Stimulated activated CD8-positive, alpha-beta memory T cell treated with anti-CD3 and anti-CD28 coated beads, Interleukin-4, amount 100 ng/mL, for 48 hours (primary cell): ENCODE measurements at places on chromosomes 5 and 9.
A peak's percentile ranks its signal among the peaks of the same experiment; 100 is the strongest.

DNA sequence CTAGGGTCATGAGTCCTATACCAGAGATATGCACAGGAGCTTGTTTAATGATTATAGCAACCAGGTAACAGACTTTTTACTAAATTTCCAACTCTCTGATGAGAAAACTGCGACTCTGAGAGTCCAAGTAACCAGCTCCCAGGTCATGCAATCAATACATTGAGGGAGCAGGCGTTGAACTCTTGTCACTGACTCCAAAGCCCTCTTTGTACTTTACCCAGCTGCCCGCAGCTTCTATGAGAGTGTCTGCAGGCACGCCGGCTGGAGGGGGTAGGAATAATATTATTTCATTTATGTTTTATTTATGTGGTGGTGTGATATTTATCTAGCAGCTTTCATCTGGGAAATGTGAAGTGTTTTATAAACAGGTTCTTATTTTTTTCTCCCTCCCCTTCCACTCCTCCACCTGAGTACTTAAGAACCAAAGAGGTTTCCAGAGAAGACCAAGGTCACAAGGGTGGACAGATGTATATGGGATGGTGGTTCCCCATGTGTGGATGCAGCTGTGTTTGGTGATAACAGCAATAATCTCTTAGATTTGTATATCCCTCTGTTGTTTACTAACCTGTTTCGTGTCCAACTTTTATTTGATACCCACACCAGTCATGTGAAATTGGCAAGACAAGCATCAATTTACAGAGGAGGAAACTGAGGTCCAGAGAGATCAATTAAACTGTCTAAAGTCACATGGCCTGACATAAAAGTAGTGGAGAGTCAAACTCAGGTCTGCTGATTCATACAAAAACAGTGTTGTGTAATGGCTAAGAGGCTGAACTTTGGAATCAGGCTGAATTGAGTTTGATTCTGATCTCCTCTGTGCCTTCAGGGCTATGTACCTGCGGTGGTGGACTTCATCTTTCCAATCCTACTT is 140.2 kb upstream of the TRIM32 start:
- no peak for DNase-seq

- DNase-seq: no peak
Measured at GRCh38 chr5:89260254-89260653, 377.3 kb upstream of the MEF2C start.

DNA sequence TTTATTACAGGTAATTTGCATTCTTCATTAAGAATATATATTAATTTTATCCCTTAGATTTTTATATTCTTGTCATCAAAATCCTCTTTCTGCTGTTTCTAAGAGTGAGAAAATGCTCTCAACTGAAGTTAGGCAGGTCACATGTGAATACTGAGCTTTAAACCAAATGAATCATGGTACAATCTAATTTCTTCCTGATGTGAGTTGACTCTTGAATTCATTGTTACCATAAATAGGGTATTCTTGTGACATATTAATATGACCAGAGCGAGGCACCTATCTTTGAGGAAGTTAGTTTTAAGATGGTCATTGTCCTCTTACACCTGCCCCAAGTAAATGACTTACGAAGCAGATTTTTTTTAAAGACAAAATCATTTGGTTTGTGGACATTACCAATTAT is 17.4 kb downstream of the C9orf85 start:
- DNase-seq: no peak

DNA sequence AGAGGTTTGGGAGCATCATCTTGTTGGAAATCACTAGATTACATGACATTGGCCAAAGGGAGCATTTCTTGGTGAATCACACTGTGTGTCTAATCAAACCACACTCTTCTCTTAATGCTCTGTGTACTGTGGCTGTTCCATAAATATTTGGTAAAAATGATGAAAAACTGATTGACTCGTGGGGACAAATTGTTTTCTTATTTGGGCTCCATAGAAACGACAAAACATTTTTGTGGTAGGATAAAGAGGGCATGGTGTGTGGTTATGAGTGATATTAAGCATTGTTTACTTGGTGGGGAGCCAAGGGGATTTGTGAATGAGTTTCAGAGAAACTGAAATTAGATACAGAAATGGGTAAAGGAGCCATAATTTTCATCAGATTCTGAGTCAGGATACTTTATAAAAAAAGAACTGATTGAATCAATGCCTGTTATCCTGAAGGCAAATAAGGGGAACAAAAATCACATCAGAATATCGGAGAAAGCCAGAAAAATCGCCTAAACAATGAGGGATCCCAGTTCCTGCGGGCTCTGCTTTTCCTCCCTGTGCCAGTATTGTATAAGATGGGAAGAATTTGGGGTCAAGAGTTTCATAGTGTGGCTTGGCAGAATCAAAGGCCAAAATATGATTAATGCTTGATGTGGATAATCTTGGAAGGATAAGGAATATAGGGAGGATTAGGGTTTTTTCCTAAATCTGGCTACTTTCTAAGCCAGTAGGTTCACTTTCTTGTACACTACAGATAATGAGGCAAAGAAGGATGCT is 33.3 kb downstream of the FBXL7 start:
- DNase-seq: no peak

DNA sequence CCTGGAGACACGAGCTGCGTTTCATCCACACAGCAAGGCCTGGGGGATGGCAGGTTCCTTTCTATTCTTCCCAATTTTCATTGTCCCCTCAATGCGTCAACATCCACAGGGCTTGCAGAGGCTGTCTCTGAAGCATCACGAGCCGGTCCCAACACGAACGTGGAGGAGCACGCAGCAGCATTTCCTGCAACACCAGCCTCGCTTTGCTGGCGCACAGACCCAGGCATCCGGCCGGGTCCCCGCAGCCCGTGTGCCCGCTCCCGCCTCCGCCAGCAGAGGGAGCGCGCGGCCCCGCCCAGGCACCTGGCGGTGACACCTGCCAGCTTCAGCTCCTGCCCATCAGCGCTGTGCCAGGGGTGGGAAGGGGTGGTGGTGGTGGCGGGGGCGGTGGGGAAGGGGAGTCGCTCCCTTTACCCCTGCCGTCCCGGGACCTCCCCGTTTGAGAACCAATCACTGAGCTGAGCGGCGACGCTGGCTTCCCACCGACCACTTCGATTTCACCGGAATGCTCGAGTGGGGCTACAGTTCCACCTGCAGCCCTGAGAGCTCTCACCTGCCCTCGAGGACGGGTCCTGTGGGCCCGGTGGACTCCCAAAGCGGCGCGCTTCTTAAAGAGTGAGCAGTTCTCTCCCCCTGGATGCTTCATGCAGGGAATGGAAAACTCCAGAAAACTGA is 464.5 kb downstream of the ICE1 start:
- peak; percentile 69 for DNase-seq

GRCh38 chr9:72839085-72839484 is 113.8 kb downstream of the ALDH1A1 start:
- no peak for DNase-seq

DNA sequence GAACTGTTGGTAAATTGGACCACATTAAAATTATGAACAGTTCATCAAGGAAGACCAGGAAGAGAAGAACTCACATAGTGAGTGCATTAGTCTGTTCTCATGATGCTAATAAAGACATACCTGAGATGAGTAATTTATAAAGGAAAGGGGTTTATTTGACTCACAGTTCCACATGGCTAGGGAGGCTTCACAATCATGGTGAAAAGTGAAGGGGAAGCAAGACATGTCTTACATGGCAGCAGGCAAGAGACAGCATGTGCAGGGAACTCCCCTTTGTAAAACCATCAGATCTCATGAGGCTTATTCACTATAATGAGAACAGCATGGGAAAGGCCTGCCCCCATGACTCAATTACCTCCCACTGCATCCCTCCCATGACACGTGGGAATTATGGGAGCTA is 135.9 kb upstream of the MAN2A1 start:
- DNase-seq: no peak

- no peak for DNase-seq
Measured at GRCh38 chr5:69494452-69494851, 1.9 kb downstream of the OCLN start.

DNA sequence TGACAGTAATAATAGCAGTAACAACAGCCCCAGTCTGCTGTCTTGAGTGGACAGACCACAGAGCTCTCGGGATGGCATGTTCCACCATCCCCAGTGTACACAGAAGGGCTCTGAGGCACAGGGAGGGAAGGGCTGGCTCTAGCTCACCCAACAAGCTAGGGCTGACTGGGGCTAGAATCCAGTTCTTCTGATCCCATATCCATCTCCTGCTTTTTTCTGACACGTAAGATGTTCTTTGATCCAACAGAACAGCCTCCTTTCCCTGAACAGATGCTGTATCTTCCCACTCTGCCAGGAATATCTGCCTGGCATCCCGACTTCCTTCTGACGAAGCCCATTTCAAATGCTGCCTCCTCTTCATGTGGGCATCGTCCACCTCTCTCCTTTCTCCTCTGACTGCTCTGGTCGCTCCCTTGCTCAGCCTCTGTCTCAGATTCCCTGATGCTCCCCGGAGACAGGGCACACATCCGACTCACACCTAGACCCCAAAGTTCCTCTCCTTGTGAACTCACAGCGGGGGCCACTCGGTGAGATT is 43.6 kb upstream of the CLK4 start:
- DNase-seq: no peak

GRCh38 chr9:9229269-9229668 is 1383.5 kb downstream of the PTPRD start:
- no peak for DNase-seq

GRCh38 chr9:112872019-112872418 is 18.7 kb downstream of the SLC46A2 start:
- DNase-seq: no peak

DNA sequence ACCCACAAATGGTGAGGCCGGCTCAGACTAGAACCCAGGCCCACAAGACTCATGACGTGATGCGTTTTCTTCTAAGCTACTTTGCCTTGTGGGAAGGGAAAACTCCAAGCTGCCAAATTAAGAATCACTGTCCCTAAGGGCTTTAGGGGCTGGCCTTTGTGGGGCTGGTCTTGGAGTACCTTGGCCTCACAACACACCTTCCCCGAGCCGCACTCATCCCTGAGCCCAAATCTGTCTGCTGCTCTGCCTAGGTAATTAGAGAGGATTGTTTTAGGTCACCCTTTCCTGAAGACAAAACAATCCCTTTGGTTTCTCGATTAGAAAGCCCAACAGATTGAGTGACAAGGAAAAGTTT is 137.3 kb downstream of the SEMA6A start:
- DNase-seq: no peak

GRCh38 chr9:19918630-19919029 is 129.8 kb upstream of the SLC24A2 start:
- no peak for DNase-seq

- DNase-seq: no peak
Measured at GRCh38 chr5:76503929-76504328, 100.8 kb downstream of the IQGAP2 start.

DNA sequence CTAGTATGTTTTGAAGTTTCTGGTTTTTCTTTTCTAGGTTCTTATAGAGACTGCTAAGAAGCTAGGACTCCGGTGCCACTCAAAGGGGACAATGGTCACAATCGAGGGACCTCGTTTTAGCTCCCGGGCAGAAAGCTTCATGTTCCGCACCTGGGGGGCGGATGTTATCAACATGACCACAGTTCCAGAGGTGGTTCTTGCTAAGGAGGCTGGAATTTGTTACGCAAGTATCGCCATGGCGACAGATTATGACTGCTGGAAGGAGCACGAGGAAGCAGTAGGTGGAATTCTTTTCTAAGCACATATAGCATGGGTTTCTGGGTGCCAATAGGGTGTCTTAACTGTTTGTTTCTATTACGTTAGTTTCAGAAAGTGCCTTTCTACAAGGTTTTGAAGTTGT is 52.2 kb downstream of the MTAP start:
- DNase-seq: no peak

DNA sequence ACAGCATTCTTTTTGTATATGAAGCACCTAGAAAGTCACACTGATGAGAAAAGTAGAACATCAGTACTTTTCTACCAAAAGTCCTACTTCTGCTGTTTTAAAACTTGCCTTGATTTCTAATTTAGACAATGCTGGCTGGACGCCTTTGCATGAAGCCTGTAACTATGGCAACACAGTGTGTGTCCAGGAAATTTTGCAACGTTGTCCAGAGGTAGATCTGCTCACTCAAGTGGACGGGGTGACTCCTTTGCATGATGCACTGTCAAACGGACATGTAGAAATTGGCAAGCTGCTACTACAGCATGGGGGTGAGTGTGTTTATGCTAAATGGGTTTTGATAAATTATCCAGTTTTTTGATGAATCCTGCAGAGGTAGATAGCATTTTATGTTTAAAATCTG is 73.5 kb downstream of the SLF1 start:
- no peak for DNase-seq

- no peak for DNase-seq
Measured at GRCh38 chr9:123795336-123795735, 134.6 kb downstream of the DENND1A start.

- DNase-seq: no peak
Measured at GRCh38 chr5:103951776-103952175, 389.2 kb upstream of the NUDT12 start.

DNA sequence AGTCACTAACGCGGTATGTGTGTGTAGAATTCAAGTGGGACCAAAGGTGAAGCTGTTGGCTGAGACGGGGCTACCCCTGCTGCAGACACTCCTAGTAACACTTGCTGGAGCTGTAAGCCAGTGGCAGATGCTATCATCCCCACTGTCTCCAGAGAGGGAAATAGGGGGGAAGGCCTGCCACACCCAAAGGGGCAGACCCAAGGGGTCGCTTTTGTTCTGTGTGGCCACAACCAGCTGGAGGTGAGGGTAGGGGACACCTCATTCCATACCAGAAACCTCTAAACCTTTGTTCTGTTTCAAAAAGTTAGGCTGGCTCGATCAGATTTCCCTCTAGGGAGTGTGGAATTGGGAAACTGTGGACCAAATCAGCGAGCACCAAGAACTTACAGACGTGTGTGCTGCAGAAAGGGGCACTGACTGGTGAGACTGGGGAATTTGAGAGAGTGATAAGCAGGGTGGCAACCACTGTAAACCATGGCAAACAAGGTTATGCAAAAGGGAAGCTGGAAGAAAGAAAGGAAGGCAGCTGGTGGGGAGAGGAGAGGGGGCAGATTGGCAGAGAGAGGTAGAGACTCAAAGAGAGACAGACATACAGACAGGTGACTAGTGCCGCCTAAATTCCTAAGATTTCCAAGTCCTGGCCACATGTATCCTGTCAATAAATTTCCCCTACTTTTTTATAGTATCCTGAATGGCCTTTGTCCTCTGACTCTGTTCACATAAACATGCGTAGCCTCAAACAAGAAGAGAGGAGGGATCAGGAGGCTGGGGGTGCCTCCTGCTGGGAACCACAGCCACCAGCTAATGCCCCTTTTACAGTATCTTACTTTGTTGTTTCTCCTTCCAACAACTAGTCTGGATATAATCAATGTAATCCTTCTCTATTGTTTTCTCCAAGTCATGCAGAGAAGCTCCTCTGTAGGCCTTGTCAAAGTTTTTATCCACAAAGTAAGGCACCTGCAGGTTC is 15.6 kb upstream of the SPATA24 start:
- DNase-seq: no peak

GRCh38 chr9:84955971-84956370 is 286.4 kb downstream of the NTRK2 start:
- DNase-seq: no peak

- DNase-seq: no peak
Measured at GRCh38 chr9:133812941-133813748, 75.0 kb upstream of the SARDH start.
